ENCODE measurements at places on chromosomes 11 and 22.

GRCh38 chr22:46148816-46149511, 1.4 kb upstream of the PPARA start:
- no peaks in the 10 kb centered on the region for H3K36me3 ChIP-seq
- H3K27ac ChIP-seq: no peak overlapping the region
- DNase-seq: no peak

GRCh38 chr11:44133335-44133946, 38.0 kb downstream of the EXT2 start:
- DNase-seq: no peak
- 0 out of 2 replicates have a peak, but pooled peaks cover under 1% of the 10 kb centered on the region for H3K4me1 ChIP-seq
- H3K4me3 ChIP-seq: no peak overlapping the region
- H3K27me3 ChIP-seq: no peaks in the 10 kb centered on the region

- no peak overlapping the region for H3K27ac ChIP-seq
- no peak overlapping the region for H3K4me3 ChIP-seq
- H3K36me3 ChIP-seq: peaks cover 13% of the 10 kb centered on the region
- H3K27me3 ChIP-seq: no peaks in the 10 kb centered on the region
- no peaks in the 10 kb centered on the region for H3K4me1 ChIP-seq
Observed at GRCh38 chr22:31715147-31715778, 34.7 kb downstream of the PRR14L start.

GRCh38 chr11:118102721-118103261, 16.0 kb upstream of the SMIM35 start:
- H3K27ac ChIP-seq: no peak overlapping the region
- no peak overlapping the region for H3K4me3 ChIP-seq
- no peak for DNase-seq
- no peaks in the 10 kb centered on the region for H3K27me3 ChIP-seq

GRCh38 chr22:17164392-17165024, 5.4 kb upstream of the HDHD5 start:
- H3K36me3 ChIP-seq: no peaks in the 10 kb centered on the region
- H3K4me1 ChIP-seq: no peaks in the 10 kb centered on the region
- H3K27me3 ChIP-seq: no peaks in the 10 kb centered on the region
- no peak overlapping the region for H3K27ac ChIP-seq

GRCh38 chr11:45166604-45166897, 20.1 kb downstream of the PRDM11 start:
- DNase-seq: no peak
- H3K4me3 ChIP-seq: no peak overlapping the region
- peaks cover 2% of the 10 kb centered on the region for H3K4me1 ChIP-seq
- no peaks in the 10 kb centered on the region for H3K27me3 ChIP-seq
- H3K27ac ChIP-seq: no peak overlapping the region

DNA sequence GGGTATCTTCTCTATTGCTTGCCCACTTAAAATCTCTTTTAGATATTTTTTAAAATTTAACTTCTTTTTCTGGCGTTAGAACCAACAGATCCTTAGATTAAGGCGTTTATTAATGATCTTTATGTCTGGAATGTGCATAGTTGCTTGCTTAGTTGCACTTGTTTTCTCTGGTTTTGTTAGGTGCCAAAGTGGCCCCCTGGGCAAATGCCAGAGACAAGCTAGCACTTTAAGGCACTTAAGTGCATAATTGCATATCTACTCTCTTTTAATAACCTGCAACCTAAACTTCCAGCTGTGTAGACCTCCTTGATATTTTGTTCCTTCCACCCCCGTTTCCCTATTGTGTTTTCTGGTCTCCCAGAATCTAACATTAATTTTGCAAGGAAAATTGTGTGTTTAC, 3.3 kb downstream of the RBM4 start:
- peaks cover 66% of the 10 kb centered on the region for H3K36me3 ChIP-seq
- H3K27me3 ChIP-seq: no peaks in the 10 kb centered on the region
- peak overlapping the region; percentile 93 for H3K4me3 ChIP-seq
- peaks cover 54% of the 10 kb centered on the region for H3K4me1 ChIP-seq

DNA sequence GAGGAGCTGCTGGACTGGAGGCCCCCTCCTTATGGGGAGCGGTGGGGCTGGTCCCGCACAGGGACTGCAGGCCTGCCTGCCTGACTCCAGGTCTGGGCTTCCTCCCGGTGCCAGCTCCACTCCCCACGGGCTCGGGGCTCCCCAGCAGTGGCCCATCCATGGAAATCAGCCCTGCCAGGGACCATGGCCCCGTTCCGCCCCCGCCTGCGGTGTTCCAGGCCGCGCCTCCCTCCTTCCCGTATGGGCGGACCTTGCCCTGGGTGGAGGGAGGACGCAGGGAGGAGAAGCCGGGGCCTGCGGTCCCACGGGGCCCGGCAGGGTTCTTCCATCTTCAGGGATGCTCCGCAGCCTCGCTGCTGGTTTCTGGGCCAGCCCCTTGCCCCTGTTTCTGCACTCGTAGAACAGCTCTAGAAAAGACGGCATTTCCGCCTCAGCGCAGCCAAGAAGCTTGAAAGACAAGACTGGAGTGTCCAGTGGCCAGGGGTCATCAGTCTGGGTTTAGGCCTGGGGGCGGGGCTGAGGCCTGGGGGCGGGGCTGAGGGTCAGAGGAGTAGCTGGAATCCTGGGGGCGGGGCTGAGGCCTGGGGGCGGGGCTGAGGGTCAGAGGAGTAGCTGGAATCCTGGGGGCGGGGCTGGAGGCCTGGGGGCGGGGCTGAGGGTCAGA, 1330.6 kb downstream of the BRD1 start:
- no peaks in the 10 kb centered on the region for H3K4me1 ChIP-seq
- H3K36me3 ChIP-seq: no peaks in the 10 kb centered on the region
- H3K27me3 ChIP-seq: no peaks in the 10 kb centered on the region
- H3K4me3 ChIP-seq: no peak overlapping the region

GRCh38 chr22:28283068-28283654, 364.1 kb upstream of the PITPNB start:
- DNase-seq: no peak
- no peak overlapping the region for H3K4me3 ChIP-seq
- H3K36me3 ChIP-seq: no peaks in the 10 kb centered on the region
- H3K27me3 ChIP-seq: no peaks in the 10 kb centered on the region

- DNase-seq: no peak
- H3K36me3 ChIP-seq: no peaks in the 10 kb centered on the region
- no peak overlapping the region for H3K27ac ChIP-seq
- no peak overlapping the region for H3K4me3 ChIP-seq
- 0 out of 2 replicates have a peak, but pooled peaks cover 5% of the 10 kb centered on the region for H3K27me3 ChIP-seq
- no peaks in the 10 kb centered on the region for H3K4me1 ChIP-seq
Observed at GRCh38 chr11:78773077-78773476, 198.4 kb upstream of the NARS2 start.

DNA sequence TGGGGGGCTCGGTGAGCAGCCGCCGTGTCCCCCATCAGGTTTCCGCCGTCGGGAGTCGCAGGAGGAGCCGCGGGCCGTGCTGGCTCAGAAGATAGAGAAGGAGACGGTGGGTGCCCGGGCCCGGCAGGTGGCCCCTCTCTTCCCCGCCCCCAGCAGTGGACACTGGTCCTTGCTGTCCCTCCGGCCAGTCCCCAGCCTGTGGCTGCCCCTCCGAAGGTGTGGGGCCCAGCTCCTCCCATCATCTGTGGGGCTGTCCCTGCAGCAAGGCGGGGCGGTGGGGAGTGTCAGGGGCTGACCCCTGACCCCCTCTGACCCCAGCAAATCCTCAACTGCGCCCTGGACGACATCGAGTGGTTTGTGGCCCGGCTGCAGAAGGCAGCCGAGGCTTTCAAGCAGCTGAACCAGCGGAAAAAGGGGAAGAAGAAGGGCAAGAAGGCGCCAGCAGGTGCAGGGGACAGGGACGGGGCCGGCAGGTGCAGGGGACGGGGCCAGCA, 15.3 kb downstream of the EPS8L2 start:
- DNase-seq: no peak
- peaks cover 6% of the 10 kb centered on the region for H3K4me1 ChIP-seq
- H3K4me3 ChIP-seq: no peak overlapping the region

DNA sequence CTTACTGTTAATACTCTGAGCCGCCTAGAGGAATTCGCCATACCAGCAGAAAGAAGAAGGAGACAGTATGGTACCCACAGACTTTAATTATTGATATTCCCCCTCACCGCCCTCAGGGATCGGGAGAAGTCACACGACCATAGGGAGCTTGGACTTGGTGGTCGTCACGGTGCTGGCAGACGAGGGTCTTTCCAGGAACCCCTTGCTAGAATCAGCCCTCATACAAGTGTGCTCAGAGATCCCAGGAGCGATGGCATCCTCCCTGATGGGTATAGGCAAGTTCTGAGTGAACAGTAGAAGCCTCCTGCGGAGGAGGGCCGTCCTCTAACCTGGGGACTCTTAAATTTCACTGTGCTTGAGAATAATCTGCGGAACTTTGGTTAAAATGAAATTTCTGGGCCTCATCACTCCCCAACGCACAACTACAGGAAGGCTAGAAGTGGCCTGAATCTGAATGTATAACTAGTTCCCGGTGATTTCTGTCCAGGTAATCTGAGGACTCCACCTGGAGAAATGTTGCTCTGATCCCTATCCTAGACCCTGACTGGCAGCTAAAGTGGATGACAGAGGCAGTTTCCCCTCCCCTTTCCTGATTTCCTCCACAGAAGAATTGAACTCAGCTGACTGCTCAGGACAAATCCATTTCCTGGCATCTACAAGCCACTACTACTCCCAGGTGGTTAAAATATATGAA, 4.5 kb downstream of the VSIG2 start:
- no peak overlapping the region for H3K4me3 ChIP-seq
- H3K27me3 ChIP-seq: peaks cover 23% of the 10 kb centered on the region
- no peak for DNase-seq
- H3K27ac ChIP-seq: no peak overlapping the region
- no peaks in the 10 kb centered on the region for H3K36me3 ChIP-seq

DNA sequence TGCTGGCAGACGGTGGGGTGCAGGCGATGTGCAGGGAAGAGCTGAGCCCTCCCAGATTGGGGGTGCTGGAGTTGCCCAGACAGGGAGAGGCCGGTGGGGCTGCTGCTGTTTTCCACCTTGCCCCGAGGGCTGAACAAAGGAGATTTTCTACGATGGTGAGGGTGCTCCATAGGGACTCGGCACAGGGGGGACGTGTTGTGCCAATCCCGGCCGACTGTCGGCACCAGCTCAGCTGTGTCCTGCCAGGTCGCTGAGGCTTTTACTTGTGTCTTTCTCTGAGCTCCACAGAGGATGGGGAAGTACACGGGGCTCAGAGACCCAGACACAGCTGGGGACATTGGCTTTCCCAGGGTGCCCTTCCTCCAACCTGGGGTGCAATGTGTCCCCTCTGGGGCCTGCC, 816.8 kb downstream of the BRD1 start:
- H3K4me1 ChIP-seq: no peaks in the 10 kb centered on the region
- no peak for DNase-seq
- no peaks in the 10 kb centered on the region for H3K36me3 ChIP-seq
- H3K4me3 ChIP-seq: no peak overlapping the region
- no peak overlapping the region for H3K27ac ChIP-seq

GRCh38 chr11:119509969-119510401, 87.0 kb upstream of the THY1 start:
- H3K27me3 ChIP-seq: peaks cover 3% of the 10 kb centered on the region
- H3K4me3 ChIP-seq: no peak overlapping the region
- H3K4me1 ChIP-seq: no peaks in the 10 kb centered on the region
- H3K36me3 ChIP-seq: no peaks in the 10 kb centered on the region
- DNase-seq: no peak

GRCh38 chr11:17802491-17802890, 67.9 kb downstream of the KCNC1 start:
- no peak overlapping the region for H3K4me3 ChIP-seq
- no peak overlapping the region for H3K27ac ChIP-seq
- H3K27me3 ChIP-seq: no peaks in the 10 kb centered on the region
- DNase-seq: no peak

DNA sequence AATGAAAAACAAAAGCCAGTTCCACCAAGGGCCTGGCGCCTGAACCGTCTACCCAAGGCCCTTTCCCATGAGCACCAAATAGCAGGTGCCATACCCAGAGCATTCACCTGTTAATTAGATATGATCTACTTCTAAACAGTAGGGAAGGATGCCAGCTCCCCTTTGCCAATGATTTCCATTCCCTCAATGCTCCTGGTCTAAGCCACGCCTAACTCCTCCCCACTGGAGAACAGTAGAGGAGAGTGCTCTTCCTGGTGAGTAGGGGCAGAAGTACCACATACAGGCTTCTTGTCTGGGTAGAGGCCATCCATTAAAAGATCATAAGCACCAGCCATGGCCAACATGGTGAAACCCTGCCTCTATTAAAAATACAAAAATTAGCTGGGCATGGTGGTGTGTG, 40.7 kb downstream of the PACSIN2 start:
- no peaks in the 10 kb centered on the region for H3K36me3 ChIP-seq

GRCh38 chr11:2759228-2760195, 59.7 kb upstream of the KCNQ1OT1 start:
- no peak overlapping the region for H3K27ac ChIP-seq
- no peak for DNase-seq
- H3K36me3 ChIP-seq: no peaks in the 10 kb centered on the region
- no peaks in the 10 kb centered on the region for H3K4me1 ChIP-seq
- no peak overlapping the region for H3K4me3 ChIP-seq
- H3K27me3 ChIP-seq: 0 out of 2 replicates have a peak, but pooled peaks cover 3% of the 10 kb centered on the region

- peak overlapping the region; percentile 81 for H3K4me3 ChIP-seq
- peak overlapping the region; percentile 96 for H3K27ac ChIP-seq
- DNase-seq: no peak
- no peaks in the 10 kb centered on the region for H3K27me3 ChIP-seq
- no peaks in the 10 kb centered on the region for H3K36me3 ChIP-seq
Observed at GRCh38 chr11:22626573-22627239, 1.1 kb upstream of the FANCF start.

GRCh38 chr11:2157294-2158040, 3.5 kb downstream of the INS start:
- no peak overlapping the region for H3K4me3 ChIP-seq
- H3K4me1 ChIP-seq: peaks cover 4% of the 10 kb centered on the region
- no peak overlapping the region for H3K27ac ChIP-seq
- no peak for DNase-seq

DNA sequence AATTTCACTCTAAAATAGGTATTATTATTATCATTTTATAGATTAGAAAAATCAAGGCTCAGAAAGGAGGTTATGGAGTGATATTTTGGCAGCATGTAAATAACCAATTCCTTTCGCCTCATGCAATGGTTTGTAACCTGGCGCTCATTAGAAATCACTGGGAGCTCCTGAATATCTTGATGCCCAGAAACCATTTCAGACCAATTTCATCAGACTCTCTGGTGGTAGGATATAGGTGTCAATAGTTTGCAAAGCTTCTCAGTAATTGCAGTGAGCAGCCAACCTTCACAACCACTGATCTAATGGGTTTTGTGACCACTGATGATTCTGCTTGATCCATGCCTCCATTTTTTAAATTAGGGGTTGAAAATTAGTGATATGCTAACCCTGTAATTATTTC, 57.8 kb upstream of the ZC3H12C start:
- H3K4me3 ChIP-seq: no peak overlapping the region
- no peaks in the 10 kb centered on the region for H3K27me3 ChIP-seq

DNA sequence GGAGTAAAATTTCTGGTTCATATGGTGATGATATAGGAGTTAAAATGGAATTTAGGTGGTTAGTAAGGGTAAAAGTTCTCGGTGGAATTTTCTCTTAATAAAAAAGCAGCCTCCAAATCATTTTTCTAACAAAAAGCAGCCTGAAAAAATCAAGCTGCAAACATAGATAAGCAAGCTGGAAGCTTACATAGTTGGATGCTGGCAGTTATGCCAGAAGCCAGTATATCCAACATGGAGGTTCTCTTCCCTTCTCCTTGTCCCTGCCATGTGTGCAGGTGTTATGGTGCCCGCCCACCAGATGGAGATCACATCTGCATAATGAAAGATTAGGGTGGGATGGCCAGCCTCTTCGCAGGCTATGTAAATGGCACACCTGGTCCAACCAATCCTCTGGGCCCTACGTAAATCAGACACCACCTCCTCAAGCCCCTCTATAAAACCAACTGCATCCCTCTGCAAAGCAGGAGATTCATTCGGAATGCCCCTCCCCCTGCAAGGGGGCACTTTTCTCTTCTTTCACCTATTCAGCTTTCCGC, 22.4 kb downstream of the PIWIL3 start:
- no peaks in the 10 kb centered on the region for H3K4me1 ChIP-seq
- no peaks in the 10 kb centered on the region for H3K27me3 ChIP-seq
- H3K27ac ChIP-seq: no peak overlapping the region
- no peak overlapping the region for H3K4me3 ChIP-seq

Data from Panc1 (cell line).